ENCODE measurements at places on chromosomes 16 and 17.

DNA sequence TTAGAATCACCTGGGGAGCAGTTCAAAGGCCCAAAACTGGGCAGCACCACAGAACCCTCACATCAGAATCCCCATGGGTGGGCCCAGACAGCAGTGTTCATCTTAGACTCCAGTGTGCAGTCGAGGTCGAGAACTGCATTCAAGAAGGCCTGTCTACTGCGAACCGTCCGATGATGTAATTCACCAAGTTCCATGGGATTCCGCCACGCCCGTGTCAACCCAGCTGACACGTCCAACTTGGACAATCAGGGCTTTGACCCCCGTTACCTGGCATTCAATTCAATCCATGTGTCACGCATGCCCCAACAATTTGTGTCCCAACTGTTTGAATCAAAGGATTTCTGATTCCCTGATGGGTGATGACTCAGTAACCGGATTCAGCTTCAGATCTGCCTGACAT is 9.2 kb downstream of the HSBP1 start:
- DNase-seq = no peak

GRCh38 chr17:73952082-73952479 is 251.4 kb upstream of the RPL38 start:
- no peak for DNase-seq

DNA sequence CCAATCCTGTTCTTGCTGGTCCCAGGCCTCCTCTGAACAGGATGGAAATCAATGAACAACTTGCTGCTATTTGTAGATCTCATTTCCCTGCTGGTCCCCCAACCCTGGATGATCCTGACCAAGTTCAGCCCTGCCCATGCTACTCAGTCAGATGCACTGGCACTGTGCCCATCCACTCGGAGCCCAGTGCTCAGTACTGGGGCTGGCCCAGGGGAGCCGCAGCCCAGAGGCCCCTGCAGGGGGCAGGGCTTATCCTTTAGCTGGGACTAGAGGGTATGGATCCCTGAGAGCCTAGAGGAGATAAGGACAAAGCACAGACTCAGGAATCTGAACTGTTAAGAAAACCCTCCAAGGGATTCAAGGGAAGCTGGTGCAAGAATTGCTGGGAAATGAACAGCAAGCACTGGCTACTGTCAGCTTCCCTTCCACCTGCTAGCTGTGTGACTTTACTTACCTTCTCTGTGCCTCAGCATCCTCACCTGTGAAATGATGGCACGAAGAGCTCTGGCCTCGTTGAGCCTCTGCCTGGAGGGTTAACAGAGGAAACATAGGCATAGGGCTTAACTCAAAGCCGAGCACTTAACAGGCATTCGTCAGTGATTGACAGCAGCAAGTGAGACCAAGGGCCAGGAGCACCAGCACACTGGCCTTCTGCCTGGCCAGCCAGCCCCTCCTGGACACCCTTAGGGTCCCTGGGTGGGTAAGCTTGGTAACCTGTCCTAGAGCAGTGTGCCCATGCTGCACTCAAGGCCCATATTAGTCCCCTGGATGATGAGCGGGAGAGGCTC is 29.8 kb upstream of the C1QL1 start:
- DNase-seq = no peak

GRCh38 chr16:6493555-6493954 is 839.1 kb upstream of the RBFOX1 start:
- no peak for DNase-seq

DNA sequence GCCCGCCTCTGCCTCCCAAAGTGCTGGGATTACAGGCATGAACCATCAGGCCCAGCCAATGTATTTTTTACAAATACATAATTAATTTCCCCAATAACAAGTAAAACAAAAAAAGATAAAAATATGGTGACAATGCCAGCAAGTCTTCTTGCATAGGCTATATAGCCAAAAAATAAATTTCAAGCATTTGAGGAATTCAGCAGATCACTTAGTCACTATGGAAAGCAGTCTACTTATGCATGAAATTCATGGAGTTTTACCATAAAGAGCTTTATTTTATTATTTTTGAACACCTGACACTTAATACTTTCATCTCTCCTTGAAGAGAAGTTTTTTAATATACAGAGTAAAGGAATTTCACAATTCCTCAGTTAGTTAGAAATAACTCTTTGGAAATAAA is 56.4 kb downstream of the BRIP1 start:
- no peak for DNase-seq

DNA sequence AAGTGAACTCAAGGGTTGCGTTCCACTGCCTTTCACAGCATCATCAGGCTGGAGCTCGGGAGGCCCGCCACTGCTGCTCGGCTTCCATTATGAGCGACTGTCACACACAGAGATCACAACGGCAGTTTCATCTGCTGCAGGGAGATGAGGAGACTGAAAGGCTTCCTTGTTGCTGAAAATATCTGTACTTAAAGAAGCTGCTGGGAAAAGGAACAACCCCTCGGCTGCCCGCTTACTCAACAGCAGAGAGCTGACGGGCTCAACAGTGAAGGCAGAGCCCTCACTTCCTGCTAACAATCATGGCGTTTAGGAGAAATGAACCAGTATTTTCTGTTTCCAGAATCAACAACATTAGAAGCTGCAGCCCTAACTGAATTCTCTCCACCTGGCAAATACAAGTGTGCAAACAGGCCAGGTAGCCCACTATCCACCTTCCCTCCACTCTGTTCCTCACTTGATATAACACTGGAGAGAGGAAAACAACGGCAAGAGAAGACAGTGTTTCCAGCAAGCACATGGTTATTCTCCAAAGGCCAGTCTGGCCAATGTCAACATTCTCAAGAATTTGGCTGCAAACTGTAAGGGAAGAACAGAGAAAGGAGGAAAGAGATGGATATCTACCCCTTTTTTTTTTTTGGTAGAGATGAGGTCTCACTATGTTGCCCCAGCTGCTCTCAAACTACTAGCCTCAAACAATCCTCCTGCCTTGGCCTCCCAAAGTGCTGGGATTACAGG is 33.7 kb downstream of the MBTPS1 start:
- no peak for DNase-seq

Data from omental fat pad (tissue), 4 donors.